ENCODE measurements at places on chromosomes 4 and X. TPM values are rescaled to one million over a fixed set of nuclear protein-coding genes. Genes with fewer than 3 reads are reported as not detected.

DNA sequence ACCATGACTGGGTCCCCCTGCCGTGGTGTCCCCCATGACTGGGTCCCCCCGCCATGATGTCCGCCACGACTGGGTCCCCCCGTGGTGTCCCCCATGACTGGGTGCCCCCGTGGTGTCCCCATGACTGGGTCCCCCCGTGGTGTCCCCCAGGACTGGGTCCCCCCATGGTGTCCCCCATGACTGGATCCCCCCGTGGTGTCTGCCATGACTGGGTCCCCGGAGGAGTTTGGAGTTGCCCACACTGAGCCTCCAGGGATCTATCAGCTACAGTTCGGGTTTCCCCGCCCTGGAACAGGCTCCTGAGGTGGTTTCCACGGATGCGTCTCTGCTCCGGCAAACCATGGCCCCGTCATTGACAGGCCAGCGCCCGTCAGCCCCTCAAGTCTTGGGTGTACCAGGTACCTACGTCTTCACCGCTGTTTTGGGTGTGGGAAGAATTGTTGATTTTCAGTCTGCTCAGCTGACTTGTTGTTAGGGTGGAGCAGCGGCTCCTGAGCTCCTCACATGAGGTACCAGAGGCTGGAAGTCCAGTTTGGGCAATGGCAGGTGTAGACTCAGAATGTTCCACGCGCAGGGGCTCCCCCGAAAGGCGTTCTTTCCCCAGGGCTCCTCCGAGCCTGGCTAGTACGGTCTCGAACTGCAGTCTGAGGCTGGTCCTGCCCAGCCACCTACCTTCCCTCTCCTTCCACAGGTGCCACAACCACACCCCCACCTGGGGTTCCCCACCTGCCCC is 8.3 kb upstream of the PDE6B start:
- DNase-seq, result no peak

- DNase-seq, result no peak
Measured at GRCh38 chr4:47368211-47368610, 95.3 kb downstream of the COMMD8 start.

DNA sequence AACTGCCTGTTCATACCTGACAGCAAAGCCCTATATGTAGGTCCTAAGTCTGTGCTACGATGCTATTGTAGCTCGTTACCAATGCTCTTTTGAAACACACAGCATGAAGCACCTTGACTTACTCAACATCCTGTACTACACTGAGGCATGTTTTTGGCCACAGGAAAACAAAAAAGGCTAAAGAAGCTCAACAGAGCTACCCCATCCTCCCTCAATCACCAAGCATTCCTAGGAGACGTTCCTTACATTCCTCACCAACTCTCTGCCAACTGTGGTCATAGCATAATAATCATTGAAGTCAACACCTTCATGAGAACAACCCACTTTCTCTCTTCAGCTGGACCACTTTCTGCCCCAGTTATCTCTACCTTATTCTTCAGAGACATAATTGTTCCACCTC is 73.7 kb upstream of the SLC25A43 start:
- no peak for DNase-seq

- no peak for DNase-seq
Measured at GRCh38 chr4:150206954-150207353, 128.7 kb downstream of the DCLK2 start.

DNA sequence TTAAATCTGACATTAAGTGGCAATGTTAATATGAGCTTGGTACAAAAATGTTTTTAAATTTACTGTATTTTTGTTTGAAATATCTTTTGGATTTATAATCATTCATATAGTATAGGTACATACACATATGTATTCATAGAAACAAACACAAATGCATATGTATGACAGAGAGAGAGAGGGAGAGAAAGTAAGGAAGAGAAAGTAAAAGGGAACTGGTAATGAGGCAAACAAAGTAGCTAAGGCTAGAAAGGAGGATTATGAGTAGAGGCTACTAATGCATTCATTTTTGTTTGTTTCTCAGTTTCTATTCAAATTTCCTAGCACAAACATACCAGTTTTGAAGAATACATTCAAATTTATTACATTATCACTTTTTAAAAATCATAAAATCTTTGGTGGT is 132.4 kb downstream of the GLRA3 start:
- no peak for DNase-seq

DNA sequence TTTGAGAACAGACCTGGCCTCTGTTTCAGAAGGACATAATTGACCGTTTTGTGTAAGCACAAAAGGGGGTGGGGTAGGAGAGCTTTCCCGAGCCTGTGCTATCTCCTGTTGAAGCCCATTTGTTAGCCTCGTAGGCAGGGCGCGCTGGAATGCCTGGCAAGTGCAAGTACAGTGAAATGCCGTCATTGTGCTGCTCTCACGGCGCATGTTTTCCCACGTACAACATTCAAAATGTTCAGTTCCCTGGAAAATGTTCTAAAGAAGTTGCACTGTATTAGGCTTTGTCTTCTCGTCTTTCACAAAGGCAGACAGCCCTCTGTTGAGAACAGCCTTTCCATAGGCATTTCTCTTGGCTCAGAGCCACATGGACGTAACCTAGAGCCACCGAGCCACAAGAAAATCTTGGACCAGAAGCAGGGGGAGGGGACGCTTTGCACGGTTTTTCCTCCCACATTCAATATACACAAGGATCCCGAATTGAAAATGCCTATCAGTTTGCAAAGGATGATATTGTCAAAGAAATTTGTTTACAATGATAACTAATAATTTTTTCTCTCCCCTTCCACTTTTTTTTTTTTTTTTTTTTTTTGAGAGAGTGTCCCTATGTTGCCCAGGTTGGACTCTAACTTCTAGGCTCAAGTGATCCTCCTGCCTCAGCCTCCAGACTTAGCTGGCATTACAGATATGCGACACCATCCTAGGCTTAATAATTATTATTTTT is 54.6 kb upstream of the RAPGEF2 start:
- peak; percentile 38 for DNase-seq

The TMPRSS11F gene
- not detected for polyA plus RNA-seq

Data from left renal pelvis (tissue), 4 donors.